Stimulated activated CD4-positive, alpha-beta T cell treated with anti-CD3 and anti-CD28 coated beads, TNF-alpha, amount 100 ng/mL, for 1 hour (primary cell): ENCODE measurements at places on chromosomes 11 and 22.

- no peak for DNase-seq
Observed at GRCh38 chr11:10657308-10658271, 36.0 kb downstream of the IRAG1 start.

- DNase-seq: no peak
Observed at GRCh38 chr22:43643387-43643786, 168.7 kb downstream of the EFCAB6 start.

- DNase-seq: no peak
Observed at GRCh38 chr22:41818596-41818995, 14.3 kb upstream of the SREBF2 start.

DNA sequence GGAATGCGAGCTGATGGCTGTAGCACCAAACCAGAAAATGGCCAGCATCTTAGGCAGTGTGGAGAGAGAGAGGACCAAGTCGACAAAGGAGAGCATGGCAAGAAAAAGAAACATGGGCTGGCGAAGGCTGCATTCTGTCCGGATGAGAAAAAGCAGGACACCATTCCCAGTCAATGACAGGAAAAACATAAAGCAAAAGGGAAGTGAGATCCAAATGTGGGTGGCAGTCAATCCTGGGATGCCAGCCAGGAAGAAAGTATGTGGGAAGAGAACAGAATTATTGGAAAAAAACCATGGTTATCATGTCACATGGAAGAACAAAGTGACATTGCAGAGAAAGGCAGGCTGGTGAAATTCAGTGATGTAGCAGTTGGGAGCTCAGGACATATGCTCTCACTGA lies 36.9 kb upstream of the OR56A1 start:
- no peak for DNase-seq

GRCh38 chr22:37089434-37089833 lies 20.1 kb downstream of the TMPRSS6 start:
- DNase-seq: no peak

GRCh38 chr22:46609175-46609690 lies 11.0 kb upstream of the GRAMD4 start:
- no peak for DNase-seq

GRCh38 chr11:13668102-13668956 lies at the start of gene FAR1:
Gene FAR1, plus strand, starts transcription at chr11:13668668. Its CDS starts 26,098 bp downstream, at chr11:13694766.
- peak; percentile 87 for DNase-seq

- no peak for DNase-seq
Observed at GRCh38 chr11:8610532-8611116, 16.6 kb upstream of the STK33 start.

DNA sequence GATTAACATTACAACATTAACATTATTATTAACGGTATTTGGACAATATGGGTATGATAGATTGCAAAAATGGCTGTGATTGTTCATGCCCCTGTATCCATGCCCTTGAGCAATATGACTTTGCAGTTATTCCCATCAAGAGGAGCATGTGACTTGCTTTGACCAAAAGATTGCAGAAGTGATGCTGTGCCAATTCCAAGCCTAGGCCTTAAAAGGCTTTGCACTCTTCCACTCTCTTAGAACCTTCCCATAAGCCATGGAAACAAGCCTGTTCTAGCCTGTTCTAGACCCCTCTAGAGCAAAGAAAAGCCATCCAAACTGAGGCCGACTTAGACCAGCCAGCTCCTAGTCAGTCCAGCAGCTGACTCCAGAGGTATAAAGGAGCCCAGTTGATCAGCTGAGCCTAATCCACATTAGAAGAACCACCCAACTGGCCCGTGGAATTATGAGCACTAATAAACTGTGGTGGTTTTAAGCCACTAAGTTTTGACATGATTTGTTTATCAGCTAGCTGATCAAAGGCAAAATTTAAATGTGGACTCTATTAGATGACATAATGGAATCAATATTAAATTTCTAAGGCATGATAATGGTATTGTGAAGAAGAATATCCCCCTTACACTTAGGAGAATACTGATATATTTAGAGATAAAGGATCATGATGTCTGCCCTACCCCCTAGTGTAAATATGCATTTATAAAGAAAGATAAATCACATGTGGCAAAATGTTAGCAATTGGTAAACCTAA lies 28.6 kb downstream of the RAB30 start:
- no peak for DNase-seq

GRCh38 chr11:122633219-122633829 lies 22.2 kb upstream of the UBASH3B start:
- DNase-seq: no peak

DNA sequence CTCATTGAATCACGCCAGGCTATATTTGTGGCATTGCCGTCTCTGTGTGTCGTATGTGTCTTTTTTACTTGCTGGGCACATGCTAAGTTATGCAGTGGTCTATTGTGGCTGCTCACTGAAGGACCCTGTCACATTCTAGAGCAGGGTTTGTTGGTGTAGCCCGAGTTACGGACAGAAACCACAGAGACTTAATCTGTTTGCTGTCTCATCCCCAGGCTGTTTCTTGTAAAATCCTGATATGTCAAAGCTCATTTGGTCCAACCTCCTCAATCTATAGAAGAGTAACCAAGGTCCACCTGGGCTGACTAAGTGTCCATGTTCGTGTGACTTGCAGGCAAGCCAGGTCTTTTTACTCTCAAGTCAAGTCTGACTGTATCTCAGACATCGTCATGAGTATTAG lies 5.0 kb downstream of the DPF2 start:
- DNase-seq: no peak

GRCh38 chr11:29634244-29634643 lies 382.6 kb downstream of the KCNA4 start:
- DNase-seq: no peak

GRCh38 chr11:47347137-47347536 lies 5.4 kb downstream of the MYBPC3 start:
- no peak for DNase-seq

- DNase-seq: no peak
Observed at GRCh38 chr11:10097615-10098014, 196.4 kb downstream of the SBF2 start.

GRCh38 chr11:130849215-130849568 lies 67.1 kb downstream of the SNX19 start:
- no peak for DNase-seq

- no peak for DNase-seq
Observed at GRCh38 chr22:42324990-42325710, 54.7 kb upstream of the TCF20 start.

DNA sequence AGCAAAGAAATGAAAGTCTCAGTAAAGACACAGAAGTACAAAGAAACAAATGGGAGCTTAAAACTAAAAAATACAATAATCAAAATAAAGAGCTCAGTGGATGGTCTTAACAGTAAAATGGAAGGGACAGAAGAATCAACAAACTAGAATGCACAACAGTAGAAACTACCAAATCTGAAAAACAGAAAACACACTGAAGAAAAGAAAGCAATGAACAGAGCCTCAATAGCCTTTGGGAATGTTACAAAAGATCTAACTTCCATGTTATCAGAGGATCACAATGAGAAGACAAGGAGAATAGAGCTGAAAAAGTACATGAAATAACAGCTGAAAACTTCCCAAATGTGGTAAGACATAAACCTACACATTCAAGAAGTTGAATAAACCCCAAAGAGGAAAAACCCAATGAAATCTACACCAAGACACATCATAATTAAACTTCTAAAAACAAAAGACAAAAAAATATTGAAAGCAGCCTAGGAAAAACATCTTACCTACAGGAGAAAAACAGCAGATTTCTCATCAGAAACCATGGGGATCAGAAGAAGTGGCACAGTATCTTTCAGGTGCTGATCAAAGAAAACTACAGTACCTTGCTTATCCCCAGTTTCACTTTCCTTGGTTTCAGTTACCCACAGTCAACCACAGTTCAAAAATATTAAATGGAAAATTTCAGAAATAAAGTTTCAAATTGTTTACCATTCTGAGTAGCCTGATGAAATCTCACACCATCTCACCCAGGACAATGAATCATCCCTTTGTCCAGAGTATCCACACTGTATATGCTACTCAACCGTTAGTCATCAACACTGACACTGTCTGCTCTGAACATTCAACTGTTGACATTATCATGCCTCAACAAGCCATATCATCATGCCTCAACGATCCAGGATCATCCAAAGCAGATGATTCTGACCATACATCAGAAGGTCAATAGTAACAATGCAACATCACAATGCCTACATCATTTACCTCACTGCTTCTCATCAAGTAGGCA lies 22.2 kb downstream of the RRAS2 start:
- DNase-seq: no peak

GRCh38 chr22:29300807-29301601 lies 5.4 kb upstream of the GAS2L1 start:
- no peak for DNase-seq

GRCh38 chr11:69033431-69033830 lies 15.3 kb upstream of the TPCN2 start:
- no peak for DNase-seq

DNA sequence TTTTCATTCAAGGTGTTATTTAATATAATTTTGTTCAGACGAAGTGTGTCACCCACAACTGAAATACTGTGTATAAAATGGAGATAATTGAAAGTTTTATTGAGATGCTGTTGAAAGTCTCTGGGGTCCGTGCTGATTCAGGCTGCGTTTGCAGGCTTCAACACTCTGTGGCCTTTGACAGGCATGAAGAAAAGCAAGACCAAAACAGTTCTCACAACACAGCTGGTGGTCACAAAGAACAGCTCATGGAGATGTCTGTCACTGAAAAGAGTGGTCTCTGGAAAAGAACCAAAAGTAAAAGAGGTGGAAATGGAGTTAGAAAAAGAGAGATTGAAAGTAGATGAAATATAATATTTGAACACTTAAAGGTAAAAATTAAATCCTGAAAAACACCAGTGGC lies 9.8 kb upstream of the MPPED2 start:
- no peak for DNase-seq

DNA sequence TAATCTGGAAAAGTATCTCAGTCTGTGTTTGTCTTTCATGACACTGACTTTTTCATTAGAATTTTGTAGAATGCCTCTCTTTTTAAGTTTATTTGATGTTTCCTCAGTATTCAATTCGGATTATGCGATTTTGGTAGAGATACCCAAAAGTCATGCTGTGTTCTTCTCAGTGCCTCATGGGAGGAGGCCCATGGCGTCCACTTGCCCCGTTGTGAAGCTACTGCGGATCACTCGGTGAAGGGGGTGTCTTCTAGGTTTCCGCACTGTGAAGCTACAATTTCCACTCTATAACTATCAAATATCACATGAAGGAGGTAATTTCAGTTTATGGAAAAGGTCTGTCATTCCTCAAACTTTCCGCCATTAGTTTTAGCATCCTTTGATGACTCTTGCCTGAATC lies 794.0 kb downstream of the TBC1D22A start:
- no peak for DNase-seq

- DNase-seq: no peak
Observed at GRCh38 chr11:120280600-120281051, 40.7 kb downstream of the POU2F3 start.

DNA sequence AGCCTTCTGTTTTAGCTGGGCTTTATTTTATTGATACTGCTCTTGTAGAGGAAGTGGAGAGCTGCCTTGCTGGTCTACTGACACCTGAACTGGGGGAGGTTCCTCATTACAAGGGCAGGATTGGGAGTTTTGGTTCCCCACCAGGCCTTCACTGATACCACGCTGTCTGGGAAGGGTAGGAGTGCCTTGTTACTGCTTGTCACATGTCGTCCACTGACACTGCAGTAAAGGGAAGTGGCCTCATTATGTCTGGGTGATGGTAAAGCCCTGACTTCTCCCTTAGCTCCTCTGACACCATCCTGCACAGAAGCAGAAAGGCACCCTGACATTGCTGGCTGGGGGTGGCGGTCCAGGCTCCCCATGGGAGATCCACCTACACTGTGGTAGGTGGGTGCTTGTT lies 38.7 kb upstream of the ELF5 start:
- no peak for DNase-seq

- no peak for DNase-seq
Observed at GRCh38 chr11:105220121-105220520, 80.6 kb upstream of the CARD18 start.

- DNase-seq: no peak
Observed at GRCh38 chr11:107653076-107653475, 58.8 kb downstream of the SLN start.
